ENCODE measurements at places on chromosomes 3 and 15.

DNA sequence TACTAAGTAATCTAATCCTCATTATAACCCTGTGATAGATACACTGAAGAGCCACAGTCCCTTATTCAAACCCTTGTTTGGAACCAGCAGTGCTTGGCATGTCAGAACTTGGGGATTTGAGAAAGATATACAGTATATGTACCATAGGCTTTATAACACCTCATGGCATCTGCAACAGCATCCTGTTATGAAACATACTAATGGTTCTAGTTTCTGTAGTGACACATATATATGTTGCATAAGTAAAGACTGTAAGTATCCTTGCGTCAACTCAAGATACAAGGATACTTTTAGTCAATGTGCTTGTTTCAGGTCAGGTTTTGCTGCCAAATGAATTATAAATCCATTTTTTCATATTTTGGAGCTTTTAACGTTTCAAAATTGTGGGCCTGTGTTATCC lies 58.5 kb downstream of the CCNL1 start:
- no peak for DNase-seq

- no peak for DNase-seq
Observed at GRCh38 chr3:4565809-4566501, 72.8 kb downstream of the ITPR1 start.

DNA sequence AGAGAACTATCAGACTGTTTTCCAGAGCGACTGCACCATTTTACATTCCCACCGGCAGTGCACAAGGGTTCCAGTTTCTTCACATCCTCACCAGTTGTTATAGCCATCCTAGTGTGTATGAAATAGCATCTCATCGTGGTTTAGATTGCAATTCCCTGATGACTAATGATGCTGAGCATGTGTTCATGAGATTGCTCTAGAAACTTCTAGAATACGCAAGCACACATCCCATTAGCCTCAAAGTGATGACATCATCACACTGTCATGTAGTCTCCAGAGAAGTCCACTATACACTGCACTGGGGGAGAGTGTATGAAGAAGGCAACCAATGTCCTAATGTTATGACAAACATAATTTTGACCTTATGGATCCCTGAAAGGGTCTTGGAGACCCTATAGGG lies 30.1 kb downstream of the FBLN2 start:
- no peak for DNase-seq

GRCh38 chr15:48103647-48104046 lies 17.1 kb upstream of the SLC24A5 start:
- DNase-seq, result no peak

DNA sequence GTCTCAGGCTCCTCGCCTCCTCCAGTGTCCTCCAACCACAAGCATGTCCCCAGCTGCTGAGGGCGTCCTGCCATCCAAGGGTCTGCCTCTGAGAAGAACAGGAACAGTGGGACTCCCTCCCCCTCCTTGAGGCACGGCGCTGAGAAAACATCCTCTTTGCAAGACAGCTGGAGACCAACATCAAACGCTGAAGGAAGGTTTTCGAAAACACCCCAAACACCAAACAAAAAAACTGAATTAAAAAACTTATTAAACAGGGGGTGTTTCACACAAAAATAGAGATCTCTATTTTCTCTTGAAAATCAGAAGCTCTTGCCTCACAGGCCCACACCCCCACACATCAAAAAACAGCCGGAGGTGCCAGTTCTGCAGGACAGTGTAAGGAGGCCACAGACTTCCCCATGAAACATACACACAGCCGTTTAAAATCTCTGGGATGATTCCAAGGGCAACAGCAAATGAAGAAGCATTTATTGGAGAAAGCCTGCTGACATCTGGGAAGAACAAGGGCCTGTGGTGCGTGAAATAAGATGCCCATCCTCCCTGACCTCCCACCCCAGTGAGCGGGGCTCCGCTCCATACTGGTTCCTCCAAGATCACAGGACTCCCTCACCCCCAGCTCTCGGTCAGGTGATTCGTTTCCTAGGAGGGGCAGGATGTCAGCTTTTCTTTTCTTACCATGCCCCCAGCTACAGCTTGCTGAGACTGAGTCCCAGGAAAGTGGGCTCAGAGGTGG lies 71.3 kb downstream of the NUP210 start:
- DNase-seq, result no peak

DNA sequence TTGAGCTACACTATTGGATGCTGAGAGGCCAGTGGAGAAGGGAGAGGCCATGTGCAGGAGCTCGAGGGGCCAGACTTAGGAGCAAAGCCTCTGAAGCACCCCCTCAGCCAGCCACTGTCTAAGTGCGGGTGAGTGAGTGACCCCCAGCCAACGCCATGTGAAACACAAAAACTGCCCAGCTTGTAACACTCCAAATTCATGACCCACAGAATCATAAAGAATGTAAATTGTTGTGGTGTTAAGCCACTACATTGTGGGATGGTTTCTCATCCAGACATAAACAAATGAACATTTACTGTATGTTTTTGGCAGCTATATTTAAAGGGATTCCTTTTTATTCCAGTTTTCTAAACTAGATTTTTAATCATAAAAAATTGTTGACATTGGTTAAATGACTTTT lies 27.2 kb upstream of the TMEM158 start:
- no peak for DNase-seq

DNA sequence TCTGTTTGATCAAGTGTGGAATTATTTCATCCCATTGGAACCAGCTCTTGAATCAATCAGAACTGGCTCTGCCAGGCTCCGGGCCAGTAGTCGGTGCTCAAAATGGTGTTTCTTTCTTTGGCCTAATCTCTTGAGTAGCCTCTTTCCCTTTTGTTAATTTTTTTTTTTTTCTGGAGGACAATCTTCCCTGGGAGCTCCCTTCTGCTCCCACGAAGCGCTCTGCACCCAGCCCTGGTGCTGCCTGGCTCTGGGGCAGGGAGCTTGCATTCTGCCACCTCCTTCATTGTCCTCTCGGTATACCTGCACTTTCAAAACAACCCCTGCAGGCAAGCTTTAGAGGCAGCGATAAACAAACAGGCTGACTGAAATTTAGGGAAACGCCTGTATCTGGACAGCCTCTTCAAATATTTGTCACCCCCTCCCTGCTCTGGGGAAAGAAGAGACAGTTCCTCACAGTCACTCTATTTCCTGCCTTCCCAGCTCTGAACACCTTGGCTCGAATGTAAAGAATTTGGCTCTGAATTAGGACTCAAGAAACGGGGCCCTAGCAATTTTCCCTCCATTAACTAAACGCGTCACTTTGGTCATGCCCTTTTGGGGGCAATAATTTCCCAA lies 1.1 kb upstream of the THSD4 start:
- DNase-seq, result no peak
